Peyer's patch (tissue), 4 donors: ENCODE measurements at places on chromosomes 7 and 10. TPM values are rescaled to one million over a fixed set of nuclear protein-coding genes. Genes with fewer than 3 reads are reported as not detected.
A peak's percentile ranks its signal among the peaks of the same experiment; 100 is the strongest.

The EVX1 gene
- total RNA-seq: not detected

The AFAP1L2 gene
- 16.8 TPM for total RNA-seq

The TDRD1 gene
- 1.7 TPM for total RNA-seq

The RNF148 gene
- total RNA-seq: 1.1 TPM

The SLC16A12 gene
- 0.38 TPM for total RNA-seq

The ADCY1 gene
- total RNA-seq: 0.19 TPM

The ORAI2 gene
- total RNA-seq: 39.6 TPM

The STAMBPL1 gene
- total RNA-seq: 116 TPM

The CLCN1 gene
- total RNA-seq: 2.5 TPM

The PPP1R9A gene
- total RNA-seq: 11.0 TPM

The ADAM12 gene
- total RNA-seq: 2.5 TPM

The CALML3 gene
- not detected for total RNA-seq

GRCh38 chr7:45236666-45237065, 79.1 kb downstream of the RAMP3 start:
- no peak overlapping the region for H3K4me3 ChIP-seq
- no peaks in the 10 kb centered on the region for H3K36me3 ChIP-seq
- no peaks in the 10 kb centered on the region for H3K27me3 ChIP-seq
- DNase-seq: no peak
- no peaks in the 10 kb centered on the region for H3K4me1 ChIP-seq

DNA sequence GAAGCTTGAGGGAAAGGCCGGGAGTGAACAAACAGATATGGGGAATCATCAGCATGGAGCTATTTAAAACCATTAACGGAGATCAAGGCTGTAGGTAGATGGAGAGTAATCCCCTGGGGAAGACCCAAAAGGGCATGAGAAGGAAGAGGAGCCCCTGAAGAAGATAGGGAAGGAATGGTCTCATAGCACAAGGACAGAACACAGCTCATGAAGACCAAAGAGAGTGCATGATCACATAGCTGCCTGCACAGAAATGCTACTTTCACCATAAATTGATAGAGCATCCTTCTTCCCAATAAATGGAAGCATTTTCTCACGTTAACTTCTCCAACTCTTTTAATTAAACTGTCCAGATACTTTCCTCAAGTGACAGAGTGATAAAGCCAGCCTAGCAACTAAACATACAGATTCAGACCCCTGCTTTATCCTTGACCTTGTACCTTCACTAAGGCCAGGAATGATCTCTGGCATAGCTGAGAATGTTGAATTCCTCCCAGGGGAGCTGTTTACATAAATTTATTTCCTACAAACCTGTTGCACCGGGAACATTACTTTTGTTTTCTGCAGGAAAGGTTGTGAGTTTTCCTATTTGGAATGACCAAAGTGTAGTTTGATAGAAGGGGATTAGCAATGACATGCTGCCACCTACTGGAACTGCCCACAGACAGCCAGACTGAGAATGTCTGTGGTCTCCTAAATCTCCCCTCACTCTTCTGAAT, 110.8 kb upstream of the LRGUK start:
- no peaks in the 10 kb centered on the region for H3K36me3 ChIP-seq
- H3K4me1 ChIP-seq: no peaks in the 10 kb centered on the region
- no peak overlapping the region for H3K27ac ChIP-seq
- no peak overlapping the region for H3K4me3 ChIP-seq

DNA sequence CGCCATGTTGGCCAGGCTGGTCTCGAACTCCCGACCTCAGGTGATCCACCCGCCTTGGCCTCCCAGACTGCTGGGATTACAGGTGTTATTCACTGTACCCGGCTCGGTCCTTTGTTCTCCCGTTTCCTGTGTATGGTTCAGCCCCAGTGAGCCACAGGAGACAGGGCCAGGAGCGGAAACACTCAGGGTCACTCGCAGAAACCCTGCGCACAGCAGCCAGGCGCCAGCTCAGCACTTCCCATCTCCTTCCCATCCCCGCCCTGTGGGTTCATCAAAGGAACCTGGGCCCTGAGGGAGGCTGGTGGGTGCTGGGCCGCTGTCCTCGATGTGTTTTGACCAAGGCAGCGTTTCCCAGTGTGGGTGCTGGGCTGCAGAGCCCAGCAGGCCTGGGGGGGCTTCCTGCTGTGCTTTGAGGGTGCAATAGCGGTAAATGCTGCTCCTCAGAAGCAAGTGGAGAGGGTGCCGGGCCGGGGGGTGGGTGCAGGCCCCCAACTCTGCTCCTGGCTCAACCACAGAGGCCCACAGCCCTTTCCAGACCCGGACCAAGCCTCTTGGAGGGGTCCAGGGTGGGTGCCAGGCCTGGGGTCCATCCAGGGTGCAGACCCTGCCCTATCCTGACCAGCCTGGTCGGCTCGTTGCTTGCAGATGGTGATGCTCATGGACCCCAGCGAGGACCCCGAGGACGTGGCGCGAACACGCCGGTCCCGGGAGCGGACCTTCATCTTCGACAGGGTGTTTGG, 15.3 kb upstream of the CHST12 start:
- no peak overlapping the region for H3K27ac ChIP-seq
- H3K4me1 ChIP-seq: no peaks in the 10 kb centered on the region
- H3K4me3 ChIP-seq: no peak overlapping the region
- no peaks in the 10 kb centered on the region for H3K36me3 ChIP-seq
- no peak for DNase-seq

- H3K4me1 ChIP-seq: no peaks in the 10 kb centered on the region
- no peak overlapping the region for H3K27ac ChIP-seq
- no peaks in the 10 kb centered on the region for H3K27me3 ChIP-seq
- H3K36me3 ChIP-seq: no peaks in the 10 kb centered on the region
- DNase-seq: no peak
Measured at GRCh38 chr7:74355091-74355490, 65.9 kb downstream of the CLIP2 start.

DNA sequence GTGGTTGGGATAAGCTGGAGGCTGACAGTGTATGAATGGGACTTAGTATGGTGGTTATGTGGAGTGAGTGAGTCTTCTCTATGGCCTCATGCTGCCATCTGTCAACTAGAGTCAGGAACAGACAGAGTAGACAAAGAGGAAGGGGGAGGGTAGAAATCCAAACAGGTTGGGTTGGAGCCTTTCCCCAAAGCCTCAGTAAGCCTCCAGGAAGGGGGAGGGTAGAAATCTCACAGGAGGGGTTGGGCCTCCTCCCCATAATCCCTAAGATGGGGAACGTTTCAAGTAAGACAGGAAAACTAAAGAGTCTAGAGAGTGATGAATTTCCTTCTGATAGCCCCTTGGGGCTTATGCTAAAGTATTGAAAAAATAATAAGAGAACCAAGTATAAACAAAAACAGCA, 2.0 kb upstream of the AKR1B15 start:
- DNase-seq: no peak
- no peaks in the 10 kb centered on the region for H3K27me3 ChIP-seq
- H3K4me3 ChIP-seq: no peak overlapping the region
- no peaks in the 10 kb centered on the region for H3K4me1 ChIP-seq
- no peaks in the 10 kb centered on the region for H3K36me3 ChIP-seq
- no peak overlapping the region for H3K27ac ChIP-seq

DNA sequence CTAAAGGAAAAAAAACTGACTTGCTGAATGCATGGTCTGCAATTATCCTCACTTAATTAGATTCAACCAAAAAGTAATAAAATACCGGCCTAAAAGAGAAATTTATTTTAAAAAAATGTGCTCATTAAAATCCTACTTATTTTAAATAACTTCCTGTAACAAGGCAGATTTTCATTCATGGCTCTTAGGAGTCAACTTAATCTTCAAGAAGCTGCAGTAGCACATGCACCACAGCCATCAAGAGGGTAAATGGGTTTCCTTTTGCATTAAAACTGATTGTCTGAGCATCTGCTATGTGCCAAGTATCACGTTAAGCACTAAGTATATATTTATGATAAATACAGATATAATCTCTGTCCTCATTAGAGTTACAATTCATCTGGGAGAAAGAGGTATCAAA, 69.9 kb downstream of the SNX13 start:
- no peak overlapping the region for H3K4me3 ChIP-seq
- no peak overlapping the region for H3K27ac ChIP-seq
- H3K4me1 ChIP-seq: no peaks in the 10 kb centered on the region
- DNase-seq: no peak

GRCh38 chr7:138282997-138283396, 177.1 kb upstream of the TRIM24 start:
- H3K4me1 ChIP-seq: no peaks in the 10 kb centered on the region
- DNase-seq: no peak
- no peaks in the 10 kb centered on the region for H3K27me3 ChIP-seq
- no peak overlapping the region for H3K27ac ChIP-seq
- H3K4me3 ChIP-seq: no peak overlapping the region

DNA sequence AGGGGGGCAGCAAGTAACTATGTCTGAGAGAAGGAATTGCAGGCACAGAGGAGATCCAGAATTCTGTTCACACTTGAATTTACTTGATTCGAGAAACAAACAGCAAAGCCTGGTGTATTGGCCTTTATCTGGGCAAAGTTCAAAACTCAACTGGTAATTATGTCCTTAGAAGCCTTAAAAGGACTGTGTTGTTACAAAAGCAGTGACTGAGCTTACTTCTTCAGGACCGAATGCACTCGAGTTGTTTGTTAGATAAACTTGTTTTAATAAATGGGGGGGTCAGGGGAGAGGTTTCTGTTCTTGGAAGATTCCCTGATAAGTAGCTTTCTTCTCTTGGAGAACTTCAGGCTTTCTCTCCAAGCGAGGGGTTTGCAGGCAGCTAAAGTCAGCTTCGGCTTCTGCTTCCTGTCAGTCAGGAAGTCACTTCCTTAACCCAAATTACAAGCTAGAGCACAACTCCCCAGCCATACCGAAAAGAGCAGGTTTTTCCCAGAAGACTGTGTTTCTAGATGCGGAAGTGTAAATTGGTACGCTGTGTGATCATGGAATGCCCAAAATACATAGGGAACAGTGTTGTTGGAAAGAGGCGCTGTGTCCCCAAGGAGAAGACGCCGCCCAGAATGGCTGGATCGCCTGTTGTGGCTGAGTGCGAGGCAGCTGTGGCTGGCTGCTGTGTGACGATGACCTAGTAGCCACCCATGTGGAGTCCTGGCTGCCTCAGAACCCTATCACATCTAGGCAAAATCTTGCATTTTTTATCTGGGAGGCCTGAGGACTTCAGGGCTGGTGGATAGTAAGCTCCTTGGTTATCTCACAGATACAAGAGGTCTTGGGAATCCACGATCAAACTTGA, 110.4 kb downstream of the TCF7L2 start:
- H3K4me3 ChIP-seq: peak overlapping the region; percentile 6
- no peaks in the 10 kb centered on the region for H3K36me3 ChIP-seq
- peaks cover 13% of the 10 kb centered on the region for H3K4me1 ChIP-seq
- DNase-seq: no peak

GRCh38 chr7:153091477-153091876, 331.9 kb downstream of the ACTR3B start:
- H3K4me3 ChIP-seq: no peak overlapping the region
- DNase-seq: no peak
- no peaks in the 10 kb centered on the region for H3K4me1 ChIP-seq

- H3K36me3 ChIP-seq: no peaks in the 10 kb centered on the region
- no peaks in the 10 kb centered on the region for H3K4me1 ChIP-seq
- H3K4me3 ChIP-seq: no peak overlapping the region
- peak overlapping the region; percentile 62 for H3K27ac ChIP-seq
- H3K27me3 ChIP-seq: no peaks in the 10 kb centered on the region
Measured at GRCh38 chr10:92789067-92789466, 59.3 kb upstream of the EXOC6 start.

GRCh38 chr10:128124813-128125403, 1.3 kb downstream of the MKI67 start:
- no peak for DNase-seq
- H3K27me3 ChIP-seq: no peaks in the 10 kb centered on the region
- no peak overlapping the region for H3K27ac ChIP-seq
- no peaks in the 10 kb centered on the region for H3K36me3 ChIP-seq

- H3K27me3 ChIP-seq: no peaks in the 10 kb centered on the region
- no peak for DNase-seq
- no peak overlapping the region for H3K4me3 ChIP-seq
Measured at GRCh38 chr7:152989889-152990380, 230.4 kb downstream of the ACTR3B start.

GRCh38 chr10:60175441-60175971, 214.2 kb downstream of the ANK3 start:
- no peaks in the 10 kb centered on the region for H3K4me1 ChIP-seq
- H3K4me3 ChIP-seq: no peak overlapping the region
- H3K36me3 ChIP-seq: no peaks in the 10 kb centered on the region
- peak overlapping the region; percentile 28 for H3K27ac ChIP-seq
- no peak for DNase-seq

DNA sequence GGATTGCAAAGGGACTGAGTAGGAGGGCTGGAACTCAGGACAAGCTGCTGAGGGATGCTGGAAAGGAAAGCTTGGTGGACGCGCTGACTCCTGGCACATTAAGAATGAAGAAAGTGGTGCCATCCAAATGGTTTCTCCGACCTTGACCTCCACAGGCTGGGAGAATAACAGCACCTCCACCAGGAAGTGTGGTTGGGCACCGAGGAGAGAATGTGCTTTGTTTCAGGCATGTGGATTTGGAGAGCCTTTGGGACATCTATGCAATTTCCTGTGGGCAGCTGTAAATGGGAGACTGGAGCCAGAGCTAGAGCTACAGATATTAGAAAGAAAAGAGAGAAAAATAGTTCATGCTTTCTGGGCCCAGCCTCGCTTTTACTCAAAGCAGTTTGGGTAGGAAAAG, 29.8 kb upstream of the HABP2 start:
- H3K36me3 ChIP-seq: no peaks in the 10 kb centered on the region
- no peaks in the 10 kb centered on the region for H3K4me1 ChIP-seq
- H3K4me3 ChIP-seq: no peak overlapping the region
- H3K27me3 ChIP-seq: no peaks in the 10 kb centered on the region

- no peaks in the 10 kb centered on the region for H3K27me3 ChIP-seq
- no peak overlapping the region for H3K4me3 ChIP-seq
- H3K36me3 ChIP-seq: no peaks in the 10 kb centered on the region
- DNase-seq: no peak
- H3K27ac ChIP-seq: no peak overlapping the region
Measured at GRCh38 chr7:106883456-106884026, 18.5 kb downstream of the PIK3CG start.

- no peaks in the 10 kb centered on the region for H3K36me3 ChIP-seq
- peaks cover 6% of the 10 kb centered on the region for H3K4me1 ChIP-seq
- no peaks in the 10 kb centered on the region for H3K27me3 ChIP-seq
- no peak overlapping the region for H3K4me3 ChIP-seq
- peak overlapping the region; percentile 71 for H3K27ac ChIP-seq
Measured at GRCh38 chr7:107856806-107857540, 34.0 kb upstream of the DLD start.

DNA sequence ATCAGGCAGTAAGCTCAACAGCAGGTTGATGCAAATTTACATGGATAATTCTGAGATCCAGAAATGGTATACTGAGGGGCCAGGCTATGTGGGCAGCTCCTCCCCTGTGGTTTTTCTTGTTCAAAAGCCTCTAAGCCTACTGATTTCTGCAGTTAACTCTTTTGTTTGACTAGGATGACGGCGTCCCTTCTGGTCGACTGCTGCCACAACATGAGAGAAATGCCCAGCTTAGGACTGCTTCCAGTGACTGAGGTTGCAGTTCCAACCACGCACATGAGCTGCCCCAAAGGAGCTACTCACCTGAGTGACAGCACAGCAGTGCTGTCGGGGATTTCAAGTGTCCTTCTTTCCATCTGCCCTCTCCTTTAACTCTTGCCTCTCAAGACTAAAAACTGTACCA, 973.0 kb upstream of the GHITM start:
- H3K27ac ChIP-seq: no peak overlapping the region
- H3K4me1 ChIP-seq: no peaks in the 10 kb centered on the region
- H3K4me3 ChIP-seq: no peak overlapping the region
- no peak for DNase-seq
- no peaks in the 10 kb centered on the region for H3K27me3 ChIP-seq
